ENCODE measurements at places on chromosomes 6 and 20.

GRCh38 chr6:40340196-40340595 is 247.0 kb downstream of the LRFN2 start:
- H3K27me3 ChIP-seq: no peaks in the 10 kb centered on the region
- no peak overlapping the region for H3K4me3 ChIP-seq
- no peaks in the 10 kb centered on the region for H3K36me3 ChIP-seq
- H3K4me1 ChIP-seq: peaks cover 21% of the 10 kb centered on the region
- H3K27ac ChIP-seq: no peak overlapping the region

- H3K27ac ChIP-seq: no peak overlapping the region
- no peak overlapping the region for H3K4me3 ChIP-seq
Observed at GRCh38 chr20:31764641-31765305, 25.7 kb downstream of the TPX2 start.

- no peak for DNase-seq
- H3K4me3 ChIP-seq: no peak overlapping the region
- H3K36me3 ChIP-seq: 0 out of 2 replicates have a peak, but pooled peaks cover 5% of the 10 kb centered on the region
- no peak overlapping the region for H3K27ac ChIP-seq
- H3K4me1 ChIP-seq: no peaks in the 10 kb centered on the region
- no peaks in the 10 kb centered on the region for H3K27me3 ChIP-seq
Observed at GRCh38 chr20:37839432-37839827, 63.5 kb upstream of the VSTM2L start.

DNA sequence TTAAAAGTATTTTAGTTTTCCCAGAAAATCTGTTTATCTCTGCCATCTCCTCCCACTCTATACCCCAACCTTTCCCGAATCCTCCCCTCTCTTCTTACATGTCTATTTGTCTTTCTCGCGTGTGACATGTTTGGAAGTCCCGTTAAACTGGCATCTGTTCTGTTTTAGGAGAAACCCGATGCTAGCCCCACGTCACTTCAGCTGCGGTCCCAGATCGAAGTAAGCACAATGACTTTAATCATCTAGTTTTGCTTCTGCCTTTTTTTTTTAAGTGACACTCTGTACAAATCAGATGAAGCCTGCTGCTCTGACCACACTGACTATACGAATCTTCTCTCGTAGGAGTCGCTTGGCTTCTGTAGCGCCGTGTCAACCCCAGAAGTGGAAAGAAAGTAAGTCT is 97.4 kb downstream of the SASH1 start:
- no peak for DNase-seq
- H3K27ac ChIP-seq: no peak overlapping the region
- no peaks in the 10 kb centered on the region for H3K27me3 ChIP-seq
- H3K4me3 ChIP-seq: no peak overlapping the region
- peaks cover 24% of the 10 kb centered on the region for H3K4me1 ChIP-seq

GRCh38 chr6:114580882-114581281 is 238.1 kb upstream of the HS3ST5 start:
- H3K36me3 ChIP-seq: no peaks in the 10 kb centered on the region
- peaks cover 28% of the 10 kb centered on the region for H3K4me1 ChIP-seq
- H3K27ac ChIP-seq: no peak overlapping the region
- no peak for DNase-seq

- H3K27ac ChIP-seq: no peak overlapping the region
- peaks cover 45% of the 10 kb centered on the region for H3K36me3 ChIP-seq
- no peaks in the 10 kb centered on the region for H3K27me3 ChIP-seq
- no peak overlapping the region for H3K4me3 ChIP-seq
- H3K4me1 ChIP-seq: no peaks in the 10 kb centered on the region
- DNase-seq: no peak
Observed at GRCh38 chr20:34445177-34446065, 70.8 kb upstream of the DYNLRB1 start.

DNA sequence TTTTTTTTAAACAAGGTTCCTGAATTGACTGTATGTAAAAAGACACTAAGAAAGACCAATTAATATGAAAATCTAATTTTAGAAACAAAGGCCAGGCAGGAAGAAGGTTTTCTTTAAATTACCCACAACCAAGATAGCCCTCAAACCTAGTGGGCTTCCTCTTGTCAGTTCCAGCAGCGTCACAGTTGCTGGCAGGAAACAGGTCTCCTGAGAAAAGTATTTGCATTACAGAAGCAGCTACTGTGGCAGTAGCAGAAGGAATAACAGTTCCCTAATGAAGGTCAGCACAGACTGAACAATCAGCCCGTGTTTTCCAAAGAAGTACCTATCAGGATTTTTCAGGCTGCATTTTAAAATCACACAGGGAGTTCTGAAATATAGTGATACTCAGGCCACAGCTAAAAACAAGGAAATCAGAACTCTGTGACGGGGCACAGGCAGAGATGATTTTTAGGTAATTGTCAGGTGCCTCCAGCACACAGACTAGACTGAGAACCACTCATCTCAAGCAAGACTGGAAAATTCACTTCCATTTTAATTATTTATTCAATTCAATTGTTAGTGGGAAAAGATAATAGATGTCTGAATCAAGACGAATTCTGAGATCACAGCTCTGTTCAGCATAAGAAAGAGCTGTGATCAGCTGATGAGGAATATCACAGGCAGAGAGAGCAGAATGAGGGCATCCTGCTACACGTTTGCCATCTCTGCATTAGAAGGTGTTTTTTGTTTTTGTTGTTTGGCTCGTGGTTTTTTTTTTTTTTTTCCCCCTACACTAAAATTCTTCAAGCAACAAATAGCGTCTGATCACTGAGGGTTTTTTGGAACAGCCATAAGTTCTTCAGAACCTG is 230.5 kb upstream of the KHDRBS2 start:
- H3K27ac ChIP-seq: peak overlapping the region; percentile 96
- DNase-seq: peak; percentile 71
- no peaks in the 10 kb centered on the region for H3K36me3 ChIP-seq
- peaks cover 27% of the 10 kb centered on the region for H3K4me1 ChIP-seq
- no peaks in the 10 kb centered on the region for H3K27me3 ChIP-seq

DNA sequence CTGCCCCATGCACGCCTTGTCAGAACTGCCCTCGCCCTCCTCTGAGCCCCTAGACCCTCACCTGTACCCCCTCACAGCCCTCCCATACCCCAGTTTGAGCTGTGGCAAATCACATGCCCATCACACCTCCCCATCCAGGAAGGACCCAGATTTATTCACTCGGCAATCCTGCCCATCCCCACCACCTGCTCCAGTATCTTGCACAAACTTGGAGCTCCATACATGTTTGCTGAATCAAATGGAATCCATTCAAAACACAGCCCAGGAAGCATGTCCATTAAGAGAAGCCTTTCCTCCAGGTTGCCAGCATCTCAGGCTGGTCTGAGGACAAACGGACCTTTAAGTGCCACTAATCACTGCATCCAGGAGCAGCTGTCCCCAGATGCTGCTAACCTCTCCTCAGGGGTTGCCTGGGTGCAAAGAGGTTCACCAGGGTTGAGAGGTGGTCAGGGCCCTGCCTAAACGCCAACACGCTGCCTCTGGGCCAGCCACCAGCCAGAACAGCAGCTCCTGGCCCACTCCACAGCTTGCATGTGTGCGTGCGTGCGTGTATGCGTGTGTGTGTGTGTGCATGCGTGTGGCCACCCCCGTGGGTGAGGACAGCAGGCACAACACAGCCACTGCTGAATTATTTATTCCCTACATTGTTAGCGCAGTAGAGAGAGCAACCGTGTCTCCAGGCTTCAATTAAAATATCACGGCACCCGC is 31.0 kb downstream of the GRM4 start:
- no peak overlapping the region for H3K27ac ChIP-seq
- no peak overlapping the region for H3K4me3 ChIP-seq
- 0 out of 2 replicates have a peak, but pooled peaks cover 4% of the 10 kb centered on the region for H3K4me1 ChIP-seq
- no peaks in the 10 kb centered on the region for H3K36me3 ChIP-seq

GRCh38 chr20:25017257-25017803 is 24.8 kb upstream of the APMAP start:
- H3K4me3 ChIP-seq: no peak overlapping the region
- no peak overlapping the region for H3K27ac ChIP-seq
- no peaks in the 10 kb centered on the region for H3K27me3 ChIP-seq
- H3K4me1 ChIP-seq: no peaks in the 10 kb centered on the region

DNA sequence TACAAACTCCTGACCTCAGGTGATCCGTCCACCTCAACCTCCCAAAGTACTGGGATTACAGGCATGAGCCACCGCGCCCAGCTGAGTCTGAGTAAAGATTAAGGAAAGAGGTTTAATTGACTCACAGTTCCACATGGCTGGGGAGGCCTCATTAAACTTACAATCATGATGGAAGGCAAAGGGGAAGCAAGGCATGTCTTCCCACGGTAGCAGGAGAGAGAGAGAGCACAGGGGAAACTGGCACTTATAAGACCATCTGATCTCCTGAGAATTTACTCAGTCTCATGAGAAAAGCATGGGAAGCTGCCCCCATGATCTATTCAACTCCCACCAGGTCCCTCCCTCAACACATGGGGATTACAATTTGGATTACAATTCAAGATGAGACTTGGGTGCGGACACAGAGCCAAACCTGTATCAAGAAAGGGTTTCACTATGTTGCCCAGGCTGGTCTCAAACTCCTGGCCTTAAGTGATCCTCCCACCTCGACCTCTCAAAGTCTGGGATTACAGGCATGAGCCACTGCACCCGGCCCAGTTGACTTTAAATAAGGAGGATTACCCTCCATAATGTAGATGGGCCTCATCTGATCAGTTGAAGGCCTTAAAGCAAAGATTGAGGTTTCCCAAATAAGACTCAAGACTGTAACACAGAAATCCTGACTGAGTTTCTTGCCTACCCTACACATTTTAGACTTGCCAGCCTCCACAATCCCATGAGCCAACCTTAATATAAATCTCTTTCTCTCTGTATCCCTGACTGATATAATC is 13.1 kb upstream of the PEX7 start:
- no peak for DNase-seq
- H3K4me1 ChIP-seq: peaks cover 4% of the 10 kb centered on the region
- no peaks in the 10 kb centered on the region for H3K27me3 ChIP-seq
- no peaks in the 10 kb centered on the region for H3K36me3 ChIP-seq
- no peak overlapping the region for H3K27ac ChIP-seq

- H3K27ac ChIP-seq: no peak overlapping the region
- H3K27me3 ChIP-seq: no peaks in the 10 kb centered on the region
- DNase-seq: no peak
- H3K4me3 ChIP-seq: no peak overlapping the region
Observed at GRCh38 chr6:11185204-11185842, 47.1 kb downstream of the NEDD9 start.

GRCh38 chr20:29079769-29080690 is 2177.4 kb upstream of the DEFB115 start:
- no peaks in the 10 kb centered on the region for H3K27me3 ChIP-seq
- no peak overlapping the region for H3K27ac ChIP-seq
- H3K36me3 ChIP-seq: no peaks in the 10 kb centered on the region
- H3K4me1 ChIP-seq: no peaks in the 10 kb centered on the region
- no peak for DNase-seq

GRCh38 chr6:18629571-18629970 is 242.4 kb downstream of the RNF144B start:
- DNase-seq: no peak
- H3K27me3 ChIP-seq: no peaks in the 10 kb centered on the region
- H3K27ac ChIP-seq: no peak overlapping the region

DNA sequence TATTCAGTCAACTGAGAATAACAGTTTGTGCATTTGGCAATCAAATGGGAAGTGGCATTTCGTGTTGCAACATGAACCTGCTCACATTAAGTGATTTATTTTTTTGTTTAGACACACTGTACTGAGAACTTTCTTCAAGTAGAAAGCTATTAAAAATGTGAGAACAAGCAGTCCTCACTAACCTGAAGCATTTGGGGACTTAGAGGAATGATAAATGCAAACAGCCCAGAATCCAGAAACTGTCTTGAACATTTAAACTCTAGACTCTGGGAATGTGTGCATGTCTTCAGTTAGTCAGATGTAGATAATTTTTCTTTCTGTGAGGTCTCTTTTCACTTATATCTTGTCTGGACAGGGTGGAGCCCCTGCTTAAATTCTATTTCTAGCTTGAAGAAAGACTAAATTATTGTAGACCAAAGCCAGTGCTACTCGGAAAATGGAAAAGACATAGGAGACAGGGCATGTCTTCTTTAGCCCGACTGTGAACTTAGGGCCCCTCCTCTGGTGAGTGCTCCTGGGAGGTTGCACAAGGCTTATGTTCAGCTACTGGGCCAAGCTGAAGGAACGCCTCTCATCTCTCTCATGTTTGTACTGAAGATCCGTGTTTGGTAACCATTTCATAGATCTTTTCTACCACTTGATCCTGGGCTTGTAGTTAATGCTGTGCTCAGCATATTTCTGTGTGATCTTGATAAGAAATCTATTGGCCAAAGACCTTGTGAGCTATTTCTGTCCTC is 70.1 kb downstream of the SLX4IP start:
- H3K4me1 ChIP-seq: peaks cover 23% of the 10 kb centered on the region
- H3K36me3 ChIP-seq: no peaks in the 10 kb centered on the region
- H3K27ac ChIP-seq: no peak overlapping the region
- H3K27me3 ChIP-seq: no peaks in the 10 kb centered on the region
- no peak for DNase-seq

DNA sequence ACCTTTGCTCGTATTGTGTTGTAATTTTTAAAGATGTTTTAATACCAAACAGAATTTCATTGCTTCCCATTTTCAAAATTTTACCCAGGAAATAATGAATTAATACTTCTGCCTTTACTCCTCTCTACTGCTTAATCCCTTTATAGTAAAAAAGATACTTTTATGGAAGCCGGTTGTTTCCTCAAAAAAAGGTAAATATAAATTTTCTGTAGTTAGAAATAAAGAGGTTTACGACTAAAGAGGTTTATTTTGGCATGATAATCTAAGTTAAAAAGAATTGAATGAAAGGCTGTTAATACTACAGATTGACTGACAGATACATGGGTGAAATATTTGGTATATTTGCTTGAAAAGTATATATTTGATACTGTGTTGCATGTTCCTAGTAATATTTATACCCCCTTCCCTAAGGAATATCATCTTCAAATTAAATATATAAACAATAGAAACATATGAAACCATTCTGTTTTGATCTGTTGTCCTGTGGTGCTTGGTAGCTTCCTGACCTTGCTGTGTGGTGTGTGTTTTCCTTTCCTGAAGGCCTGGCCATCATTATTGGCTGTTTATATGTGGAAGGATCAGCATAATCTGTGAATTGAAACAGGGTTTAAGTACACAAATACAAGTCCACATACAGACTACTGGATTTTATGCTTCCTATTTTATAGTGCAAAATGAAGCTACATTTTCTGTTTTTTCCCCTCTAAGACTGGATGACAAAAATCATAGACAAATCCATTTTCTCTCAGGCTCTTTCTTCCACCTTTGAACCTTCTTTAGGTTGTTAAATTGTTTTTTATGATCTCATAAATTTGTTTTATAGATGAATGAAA is 2.3 kb downstream of the LIN28B start:
- H3K36me3 ChIP-seq: no peaks in the 10 kb centered on the region
- H3K27ac ChIP-seq: peak overlapping the region; percentile 100
- H3K4me3 ChIP-seq: peak overlapping the region; percentile 57
- H3K4me1 ChIP-seq: peaks cover 25% of the 10 kb centered on the region
- no peaks in the 10 kb centered on the region for H3K27me3 ChIP-seq
- no peak for DNase-seq

Data from GM23338 (cell line).